A172 (cell line): ENCODE measurements at places on chromosomes 13 and 19. TPM values are rescaled to one million over a fixed set of nuclear protein-coding genes. Genes with fewer than 3 reads are reported as not detected.

The GRIN2D gene
- total RNA-seq = not detected in 2 replicates

The GGN gene
- 0.19 and 2.3 TPM in 2 replicates for total RNA-seq

The PRR19 gene
- 2.2 and 3.7 TPM in 2 replicates for total RNA-seq

The VRK3 gene
- 26.0 and 45.6 TPM in 2 replicates for total RNA-seq

The SPRED3 gene
- total RNA-seq = 2.4 and 2.8 TPM in 2 replicates

The PSG7 gene
- total RNA-seq = 0.07 TPM in 1 of 2 replicates, not detected in the other

The PNMA8B gene
- total RNA-seq = not detected in 2 replicates

The CACNG8 gene
- total RNA-seq = 0.43 and 0.72 TPM in 2 replicates

The OVOL3 gene
- not detected in 2 replicates for total RNA-seq

The SH2D3A gene
- not detected in 2 replicates for total RNA-seq

The CACNA1A gene
- total RNA-seq = 0.24 and 3.4 TPM in 2 replicates

The FPR1 gene
- 0.07 TPM in 1 of 2 replicates, not detected in the other for total RNA-seq

The KLHL26 gene
- total RNA-seq = 2.5 and 5.3 TPM in 2 replicates

The CYP2A7 gene
- not detected in 2 replicates for total RNA-seq

The IL11 gene
- 8.4 and 9.4 TPM in 2 replicates for total RNA-seq

The TRPC4 gene
- total RNA-seq = 0.26 and 0.46 TPM in 2 replicates

The CDX2 gene
- not detected in 2 replicates for total RNA-seq

The YJU2 gene
- total RNA-seq = 39.6 and 42.4 TPM in 2 replicates

The ZNF223 gene
- 3.8 and 4.5 TPM in 2 replicates for total RNA-seq

The KIR3DL2 gene
- not detected in 2 replicates for total RNA-seq

The SPTBN4 gene
- 2.2 and 2.3 TPM in 2 replicates for total RNA-seq

The VSIG10L gene
- 0.31 and 0.79 TPM in 2 replicates for total RNA-seq

The SMIM24 gene
- total RNA-seq = not detected in 2 replicates

The LILRB2 gene
- total RNA-seq = not detected in 2 replicates

The STOML3 gene
- not detected in 2 replicates for total RNA-seq

The LSR gene
- 0.69 and 1.1 TPM in 2 replicates for total RNA-seq

The ODAD3 gene
- total RNA-seq = 1.5 and 6.1 TPM in 2 replicates

The HCN2 gene
- total RNA-seq = 9.3 and 12.7 TPM in 2 replicates

The WASF3 gene
- 4.0 and 5.2 TPM in 2 replicates for total RNA-seq

The SRRM5 gene
- total RNA-seq = not detected in 2 replicates

The NOVA2 gene
- 0.17 and 0.53 TPM in 2 replicates for total RNA-seq

The ZSCAN4 gene
- 0.12 TPM in 1 of 2 replicates, not detected in the other for total RNA-seq

The TTYH1 gene
- total RNA-seq = not detected in 2 replicates

The PPM1N gene
- 0.31 and 3.6 TPM in 2 replicates for total RNA-seq

The URAD gene
- total RNA-seq = not detected in 2 replicates

The HNRNPM gene
- 97.9 and 102 TPM in 2 replicates for total RNA-seq

The ZNF345 gene
- 4.0 and 4.3 TPM in 2 replicates for total RNA-seq

The FXYD7 gene
- not detected in 2 replicates for total RNA-seq

The ZNF83 gene
- 57.1 and 57.3 TPM in 2 replicates for total RNA-seq

The EFNA2 gene
- total RNA-seq = 9.1 and 9.9 TPM in 2 replicates

The UCHL3 gene
- 64.1 and 83.7 TPM in 2 replicates for total RNA-seq

The RSPH6A gene
- total RNA-seq = not detected in 2 replicates

The PTPRH gene
- total RNA-seq = 12.3 and 18.4 TPM in 2 replicates

The MAP4K1 gene
- total RNA-seq = 0.72 and 1.4 TPM in 2 replicates

The RNF225 gene
- not detected in 2 replicates for total RNA-seq
